CD4-positive, alpha-beta T cell treated with Interleukin-17A for 4 hours (primary cell): ENCODE measurements at places on chromosomes 2 and 18.

- DNase-seq = no peak
Measured at GRCh38 chr2:164831887-164832286, 9.7 kb downstream of the COBLL1 start.

GRCh38 chr2:220748875-220749479, 823.1 kb downstream of the EPHA4 start:
- no peak for DNase-seq

- no peak for DNase-seq
Measured at GRCh38 chr2:205297846-205298245, 384.5 kb upstream of the NRP2 start.

GRCh38 chr18:46756559-46757201, at the start of gene ST8SIA5:
Gene ST8SIA5 (minus strand): TSS chr18:46757053. CDS start chr18:46756508, 545 bp downstream.
- DNase-seq = no peak

GRCh38 chr2:85768713-85769112, 14.9 kb downstream of the ATOH8 start:
- no peak for DNase-seq

- DNase-seq = no peak
Measured at GRCh38 chr2:200578778-200579177, 7.0 kb upstream of the AOX1 start.

GRCh38 chr18:35949903-35950627, 22.4 kb upstream of the RMP24 start:
- DNase-seq = peak; percentile 65

- DNase-seq = no peak
Measured at GRCh38 chr2:30272761-30273573, 41.6 kb downstream of the LBH start.

- DNase-seq = no peak
Measured at GRCh38 chr18:13617826-13618515, 108.4 kb downstream of the FAM210A start.

- no peak for DNase-seq
Measured at GRCh38 chr2:165655661-165656060, 138.4 kb downstream of the GALNT3 start.

DNA sequence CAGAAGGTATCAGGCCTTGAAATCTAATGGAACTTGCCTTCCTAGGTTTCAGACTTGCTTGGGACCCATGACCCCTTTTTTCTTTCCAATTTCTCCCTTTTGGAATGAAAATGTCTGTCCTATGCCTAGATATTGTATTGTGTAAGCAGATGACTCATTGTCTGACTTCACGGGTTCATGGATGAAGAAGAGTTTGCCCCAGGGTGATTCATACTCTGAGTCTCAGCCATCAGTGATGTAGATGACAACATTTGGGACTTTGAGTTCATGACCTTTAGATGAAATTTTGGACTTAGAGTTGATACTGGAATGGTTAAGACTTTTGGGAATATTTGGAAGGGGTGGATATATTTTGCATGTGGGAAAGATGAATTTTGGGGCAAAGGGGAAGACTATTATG, 11.2 kb upstream of the SCYGR5 start:
- DNase-seq = no peak

DNA sequence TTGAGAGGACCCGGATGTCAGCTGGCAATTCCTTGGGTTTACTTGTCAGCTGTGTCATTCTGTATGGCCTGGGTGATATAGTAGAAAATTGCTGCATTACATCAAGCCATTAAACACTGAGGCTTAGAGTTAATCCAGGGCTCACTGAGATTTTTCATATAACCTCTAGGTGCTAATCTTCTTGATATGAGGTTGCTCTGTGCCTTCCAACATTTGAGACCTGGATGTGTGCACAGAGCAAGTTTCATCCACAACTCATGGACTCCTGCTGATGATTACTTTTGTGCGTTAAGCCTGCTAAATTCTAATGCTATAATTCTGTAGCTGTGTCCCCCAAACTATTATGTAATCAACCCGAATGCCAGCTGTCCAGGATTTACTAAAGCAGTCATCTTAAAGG, 178.4 kb upstream of the CDH20 start:
- no peak for DNase-seq

DNA sequence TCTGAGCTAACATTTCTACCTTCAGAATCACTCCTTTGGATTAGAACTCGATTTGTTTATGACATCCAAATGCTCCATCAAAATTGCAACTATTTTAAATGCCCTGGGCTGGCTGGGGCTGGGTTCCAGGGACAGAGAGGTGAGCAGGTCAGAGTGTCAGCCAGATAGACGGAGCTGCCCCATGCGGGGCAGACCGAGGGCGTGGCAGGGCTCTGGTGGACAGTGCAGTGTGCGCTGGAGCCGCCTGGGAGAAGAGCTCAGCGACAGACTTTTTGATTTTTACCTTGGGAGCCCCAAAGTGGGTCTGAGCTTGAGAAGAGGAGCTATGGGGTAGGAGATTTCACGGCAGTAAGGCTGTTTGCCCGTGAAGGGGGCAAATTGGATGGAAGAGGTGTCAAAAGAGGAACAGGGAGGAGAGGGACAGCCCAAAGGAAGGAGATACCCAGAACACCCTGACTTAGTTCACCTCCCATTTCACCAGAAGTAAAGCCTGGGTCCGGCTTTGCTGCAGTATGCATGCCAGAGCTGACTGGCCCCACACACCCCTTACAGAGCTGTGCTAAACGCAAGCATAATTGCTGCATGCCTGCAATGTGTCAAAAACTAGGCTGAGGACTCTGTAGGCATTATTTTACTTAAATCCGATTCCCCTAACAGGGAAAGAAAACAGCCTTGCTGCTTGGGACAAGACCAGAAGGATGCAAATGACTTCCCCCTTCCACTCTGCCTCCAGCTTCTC, 33.7 kb downstream of the EN1 start:
- no peak for DNase-seq

- no peak for DNase-seq
Measured at GRCh38 chr2:188571543-188572303, 280.0 kb downstream of the GULP1 start.

DNA sequence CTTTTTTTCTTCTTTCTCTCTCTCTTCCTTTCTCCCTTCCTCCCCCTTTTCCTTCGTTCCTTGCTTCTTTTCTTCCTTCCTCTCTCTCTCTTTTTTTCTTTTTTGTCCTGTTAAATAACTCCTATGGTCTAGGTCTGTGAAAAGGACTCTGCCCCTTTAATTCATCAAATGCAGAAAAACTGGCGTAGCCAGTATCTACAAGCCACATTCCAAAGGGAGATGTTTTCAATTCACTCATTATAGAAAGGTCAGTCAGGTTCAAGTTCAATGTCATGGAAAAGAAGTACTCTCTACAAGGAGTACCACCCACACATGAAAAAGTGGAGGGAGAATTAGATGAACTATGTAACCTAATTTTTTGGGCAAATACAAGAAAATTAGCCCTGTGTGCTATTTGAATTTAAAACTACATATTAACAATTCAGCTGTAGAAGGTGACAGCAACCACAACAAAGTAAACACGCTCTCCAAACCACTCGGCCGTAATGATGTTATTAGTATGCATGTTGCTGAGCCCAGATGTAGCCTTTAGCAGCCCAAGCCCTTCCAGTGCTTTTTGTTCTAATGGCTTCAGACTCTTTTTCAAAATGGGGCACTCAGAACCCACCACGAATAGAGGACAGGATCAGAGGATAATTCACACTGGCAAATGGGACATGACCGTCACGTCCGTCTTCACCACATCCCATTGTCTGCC, 735.4 kb upstream of the FANCL start:
- no peak for DNase-seq

- DNase-seq = no peak
Measured at GRCh38 chr18:24369426-24369825, 28.2 kb downstream of the OSBPL1A start.

DNA sequence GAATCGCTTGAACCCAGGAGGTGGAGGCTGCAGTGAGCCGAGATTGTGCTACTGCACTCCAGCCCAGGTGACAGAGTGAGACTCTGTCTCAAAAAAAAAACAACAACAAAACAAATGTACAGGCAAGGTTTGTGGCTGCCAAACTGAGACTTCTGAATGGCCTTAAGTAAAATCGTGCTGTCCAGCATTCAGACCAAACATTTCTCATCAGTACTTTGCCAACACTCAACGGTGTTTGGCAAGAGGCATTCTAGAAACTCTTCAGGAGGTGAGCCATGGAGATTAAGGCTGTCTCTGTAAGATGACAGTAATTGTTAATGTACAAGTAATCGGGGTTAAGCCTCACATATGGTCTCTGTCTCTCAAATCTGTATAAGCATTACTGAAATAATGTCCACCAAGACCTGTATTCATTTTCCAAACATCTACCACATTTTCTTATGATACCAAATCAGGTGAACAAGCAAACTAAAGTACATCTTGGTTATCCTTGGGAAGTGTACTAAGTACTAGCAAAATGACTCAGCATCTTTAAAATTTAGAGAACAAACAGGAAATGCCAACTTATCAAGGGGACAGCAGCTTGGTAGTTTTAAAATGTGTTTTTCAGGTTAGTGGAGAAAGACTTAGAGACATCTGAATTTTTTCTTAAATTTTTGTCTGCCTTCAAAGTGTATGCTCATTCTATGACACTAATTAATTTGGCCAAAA, 29.3 kb downstream of the SERPINE2 start:
- DNase-seq = no peak

DNA sequence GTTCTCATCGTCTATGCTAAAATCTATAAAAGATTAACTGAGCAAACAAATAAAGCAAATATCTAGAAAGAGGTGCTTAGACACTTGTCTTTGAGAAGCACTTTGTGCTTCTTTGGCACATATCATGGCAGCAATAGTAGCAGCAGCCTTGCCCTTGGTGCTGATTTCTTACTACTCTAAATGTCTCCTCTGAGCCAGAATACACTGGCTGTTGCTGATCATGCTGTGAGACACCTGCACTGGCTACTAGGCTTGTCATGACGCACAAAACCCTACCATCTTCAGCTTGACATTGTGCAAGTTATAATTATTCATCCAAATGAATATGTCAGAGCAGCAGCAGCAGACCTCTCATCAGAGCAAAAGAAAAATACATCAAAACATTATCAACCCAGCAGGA, 46.7 kb downstream of the FANCL start:
- DNase-seq = no peak

DNA sequence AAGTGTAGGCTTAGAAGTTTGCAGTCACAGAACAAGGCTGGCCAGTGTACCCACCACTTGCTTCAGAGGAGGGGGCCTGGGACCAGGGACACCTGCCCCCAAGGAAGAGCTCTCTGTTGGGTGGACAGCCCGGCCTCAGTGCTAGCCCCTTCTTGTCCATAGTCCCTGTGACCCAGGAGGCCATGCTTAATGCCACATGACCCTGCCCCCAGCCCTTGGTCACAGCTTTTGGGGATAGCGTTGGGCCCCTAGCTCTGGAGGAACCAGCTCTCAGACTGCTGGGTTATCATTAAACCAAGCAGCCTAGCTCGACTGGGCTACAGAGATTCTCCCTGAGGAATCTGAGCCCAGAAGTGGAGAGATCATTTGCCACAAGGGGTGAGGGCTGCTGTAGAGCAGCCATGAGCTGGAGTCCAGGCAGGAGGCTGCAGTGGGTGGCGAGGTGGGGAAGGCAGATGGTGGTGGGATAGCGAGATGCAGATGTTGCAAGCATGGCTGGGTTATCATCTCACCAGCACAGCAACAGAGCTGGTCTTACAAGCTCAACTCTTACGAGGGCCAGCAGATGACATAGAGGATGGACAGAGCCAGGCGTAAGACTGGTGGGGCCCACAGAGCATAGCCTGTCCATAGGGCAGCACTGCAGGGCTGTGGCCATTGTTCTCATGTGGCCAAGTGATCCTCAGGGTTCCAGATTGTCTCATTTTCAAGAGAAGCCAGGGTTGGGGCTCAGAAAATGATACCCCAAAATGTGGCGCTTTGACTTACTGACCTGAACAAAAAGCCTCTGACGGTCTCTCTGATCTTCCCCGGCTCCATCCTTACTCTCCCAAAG, 7.2 kb upstream of the TMEM37 start:
- DNase-seq = no peak

DNA sequence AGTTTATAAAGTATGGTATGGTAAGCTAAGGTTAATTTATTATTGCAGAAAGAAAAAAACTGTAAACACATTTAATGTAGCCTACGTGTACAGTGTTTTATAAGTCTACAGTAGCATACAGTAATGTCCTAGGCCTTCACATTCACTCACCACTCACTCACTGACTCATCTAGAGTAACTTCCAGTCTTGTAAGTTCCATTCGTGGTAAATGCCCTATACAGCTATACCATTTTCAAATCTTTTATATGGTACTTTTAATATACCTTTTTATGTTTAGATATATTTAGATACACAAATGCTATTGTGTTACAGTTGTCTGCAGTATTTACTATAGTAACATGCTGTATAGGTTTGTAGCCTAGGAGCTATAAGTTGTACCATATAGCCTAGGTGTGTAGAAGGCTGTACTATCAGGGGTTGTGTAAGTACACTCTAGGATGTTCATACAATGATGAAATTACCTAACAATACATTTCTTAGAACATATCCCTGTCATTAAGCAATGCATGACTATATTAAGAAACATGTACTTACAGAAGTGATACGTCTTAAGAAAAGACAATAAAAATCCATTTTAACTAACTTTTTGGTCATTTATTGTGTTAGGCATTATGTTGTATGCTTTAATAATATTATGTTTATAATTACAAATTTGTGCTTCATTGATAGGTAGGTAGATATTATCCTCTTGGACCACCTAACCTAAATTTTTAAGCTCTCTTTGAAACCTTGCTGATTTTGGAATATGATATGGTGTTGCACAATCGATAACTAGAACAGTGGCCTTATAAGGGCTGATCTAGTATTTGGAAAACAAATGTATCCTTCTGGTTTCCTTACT, 51.9 kb downstream of the VRK2 start:
- DNase-seq = no peak

GRCh38 chr2:43174368-43174916, 52.0 kb downstream of the ZFP36L2 start:
- DNase-seq = peak; percentile 80

DNA sequence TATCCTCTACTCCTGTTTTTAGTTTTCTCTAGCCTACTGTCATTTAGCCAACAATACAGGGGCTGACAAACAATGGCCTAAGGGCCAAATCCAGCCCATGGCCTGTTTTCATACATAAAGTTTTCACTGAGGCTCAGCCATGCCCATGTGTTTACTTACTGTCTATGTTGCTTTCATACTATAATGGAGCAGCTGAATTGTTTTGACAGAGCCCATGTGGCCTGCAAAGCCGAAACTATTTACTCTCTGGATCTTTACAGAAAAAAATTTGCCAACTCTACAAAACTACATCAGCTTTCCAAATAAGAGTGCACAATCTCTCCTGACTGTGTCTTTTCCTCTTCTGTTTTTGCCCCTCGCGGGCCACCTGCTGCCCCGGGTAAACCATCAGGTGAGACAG, 24.0 kb downstream of the LGALSL start:
- DNase-seq = no peak

GRCh38 chr2:74078466-74078865, 69.2 kb downstream of the BOLA3 start:
- no peak for DNase-seq

- no peak for DNase-seq
Measured at GRCh38 chr2:9095690-9096089, 92.2 kb upstream of the MBOAT2 start.
